ENCODE measurements at places on chromosomes 16 and 17.

DNA sequence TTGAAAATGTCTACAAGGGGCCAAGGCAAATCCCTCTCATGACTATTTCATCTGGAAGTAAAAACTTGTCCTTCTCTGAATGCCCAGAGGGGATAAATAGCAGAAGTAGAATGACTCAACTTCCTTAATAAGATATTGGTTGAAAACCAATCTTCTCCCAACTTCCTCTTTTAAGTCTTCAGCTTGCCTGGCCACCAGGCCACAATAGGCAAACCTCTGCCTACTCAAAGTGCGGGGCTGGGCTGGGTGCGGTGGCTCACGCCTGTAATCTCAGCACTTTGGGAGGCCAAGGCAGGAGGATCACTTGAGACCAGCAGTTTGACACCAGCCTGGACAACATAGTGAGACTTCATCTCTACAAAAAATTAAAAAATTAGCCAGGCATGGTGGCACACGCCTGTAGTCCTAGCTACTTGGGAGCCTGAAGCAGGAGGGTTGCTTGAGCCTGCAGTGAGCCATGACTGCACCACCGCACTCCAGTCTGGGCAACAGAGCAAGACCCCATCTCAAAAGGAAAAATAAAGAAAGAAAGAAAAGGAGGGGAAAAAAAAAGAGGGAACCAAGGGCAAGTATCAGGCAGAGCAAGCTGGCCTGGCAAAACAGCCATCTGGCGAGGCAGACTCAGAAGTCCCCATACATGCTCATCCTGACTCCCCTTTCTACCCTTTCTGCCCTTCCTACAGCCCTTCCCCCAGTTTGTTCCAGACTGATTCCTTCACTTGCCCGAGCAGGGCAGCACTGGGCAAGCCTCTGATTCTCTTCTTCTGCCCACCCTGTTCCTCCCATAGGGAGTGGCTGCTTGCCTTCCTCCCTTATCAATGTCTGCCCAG, 20.6 kb downstream of the MAP3K14 start:
- DNase-seq, result no peak

DNA sequence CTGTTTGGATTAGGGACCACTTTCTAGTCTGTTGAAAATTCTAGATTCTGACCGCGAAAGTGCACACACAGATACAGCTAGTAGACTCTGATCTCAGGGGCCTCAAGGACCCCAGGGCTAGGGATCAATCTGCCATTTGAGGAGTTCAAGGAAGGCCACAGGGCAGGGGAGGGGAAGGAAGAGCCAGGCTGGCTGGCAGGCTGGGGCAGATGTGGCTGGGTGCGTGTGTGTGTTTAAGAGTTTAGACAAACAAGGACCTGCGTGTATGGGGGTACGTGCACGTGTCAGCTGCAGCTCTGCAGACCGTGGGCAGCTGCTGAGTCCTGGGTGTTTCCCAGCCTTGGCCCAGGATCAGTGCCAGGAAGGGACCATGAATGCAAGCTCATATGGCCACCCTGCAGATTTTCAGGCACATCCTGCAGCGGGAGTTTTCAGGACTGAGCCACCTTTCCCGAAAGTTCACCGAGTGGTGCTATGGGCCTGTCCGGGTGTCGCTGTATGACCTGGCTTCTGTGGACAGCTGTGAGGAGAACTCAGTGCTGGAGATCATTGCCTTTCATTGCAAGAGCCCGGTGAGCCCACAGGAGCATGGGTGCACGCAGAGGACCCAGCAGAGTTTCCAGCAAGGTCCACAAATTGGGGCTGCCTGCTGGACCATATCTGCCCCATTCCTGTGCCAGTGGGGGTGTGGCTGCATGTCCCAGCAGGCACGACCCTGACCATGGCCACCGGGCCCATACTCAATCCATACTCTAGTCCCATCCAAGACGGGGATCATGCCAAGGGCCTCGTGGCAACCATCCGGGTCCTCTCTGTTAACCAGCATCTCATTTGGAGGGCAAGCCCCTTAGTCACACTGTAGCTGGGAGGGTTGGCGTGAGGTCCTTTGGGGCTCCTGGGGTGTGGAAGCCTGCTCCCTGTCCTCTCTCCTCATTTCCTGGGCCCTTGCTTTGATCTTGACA, 10.6 kb downstream of the TRPV2 start:
- DNase-seq, result no peak

- DNase-seq, result no peak
Observed at GRCh38 chr17:72413077-72414031, 292.5 kb downstream of the SOX9 start.

- DNase-seq, result no peak
Observed at GRCh38 chr17:65054602-65055001, 1.9 kb downstream of the GNA13 start.

DNA sequence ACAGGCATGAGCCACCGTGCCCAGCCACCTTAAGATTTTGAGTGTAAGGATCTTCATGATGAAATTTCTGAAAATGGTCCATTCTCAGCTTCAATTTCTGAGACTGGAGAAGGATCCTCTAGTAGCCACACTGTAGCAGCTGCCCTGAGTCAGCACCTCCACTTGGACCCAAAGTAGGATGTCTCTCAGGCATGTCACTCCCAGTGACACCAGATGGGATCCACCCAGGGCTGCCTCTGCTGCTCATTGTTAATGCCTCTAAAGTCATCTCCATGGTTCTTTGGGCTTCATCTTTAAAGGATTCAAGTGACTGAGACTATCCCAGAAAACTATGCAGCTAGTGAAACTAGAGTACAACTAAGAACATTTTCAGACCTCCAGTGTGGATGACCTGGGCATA, 7.9 kb downstream of the PLD6 start:
- DNase-seq, result no peak

DNA sequence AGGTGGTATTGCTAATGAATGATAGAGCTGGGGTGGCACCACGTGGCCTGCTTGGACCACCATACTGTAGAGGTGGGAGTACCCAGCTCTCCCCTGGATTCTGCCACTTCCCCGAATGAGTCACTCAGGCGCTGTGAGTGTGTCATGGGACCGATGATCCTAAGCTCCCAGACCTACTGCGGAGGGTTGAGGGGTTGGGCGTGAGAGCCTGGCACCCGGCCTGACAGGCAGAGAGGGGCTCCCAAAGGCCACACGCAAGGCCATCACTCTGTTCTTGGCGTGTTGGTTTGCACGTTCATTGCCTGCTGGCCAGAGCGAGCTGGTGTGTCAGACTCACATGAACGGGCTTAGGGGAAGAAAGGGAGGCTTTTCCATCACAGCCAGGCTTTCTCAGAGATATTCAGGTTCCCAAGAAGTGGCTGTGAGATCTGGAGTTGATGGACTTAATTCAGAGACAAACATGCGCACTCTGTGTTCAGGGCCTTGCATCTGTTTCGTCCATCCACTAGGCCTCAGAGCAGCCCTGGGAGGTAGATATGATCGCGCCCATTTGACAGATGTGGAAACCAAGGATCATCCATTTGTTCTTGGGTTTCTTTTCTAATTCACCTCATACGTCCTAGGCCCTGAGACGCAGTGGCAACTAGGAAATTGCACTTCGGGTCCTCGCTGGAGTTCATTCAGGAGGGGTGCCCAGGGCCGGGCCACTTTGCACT, 41.4 kb downstream of the CMIP start:
- no peak for DNase-seq

DNA sequence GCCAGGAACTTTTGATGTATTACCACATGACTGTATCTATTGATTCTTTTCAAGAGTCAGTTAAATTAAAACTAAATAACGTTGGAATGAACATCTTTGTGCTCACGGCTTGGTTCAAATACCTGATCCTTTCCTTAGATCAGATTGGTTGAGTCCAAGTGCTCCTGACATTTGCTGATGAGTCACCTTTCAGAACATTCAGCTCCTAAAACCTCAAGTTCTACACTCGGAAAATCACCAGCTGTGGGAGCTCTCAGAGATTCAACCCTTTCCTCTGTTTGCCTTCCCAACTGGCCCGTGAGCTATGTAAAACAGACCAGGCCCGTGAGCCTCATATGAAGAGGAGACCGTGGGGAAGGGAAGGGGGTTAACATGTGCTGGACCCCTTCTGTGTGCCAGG, 68.1 kb downstream of the RTN4RL1 start:
- no peak for DNase-seq

- no peak for DNase-seq
Observed at GRCh38 chr17:42512733-42513251, 23.2 kb upstream of the NAGLU start.

DNA sequence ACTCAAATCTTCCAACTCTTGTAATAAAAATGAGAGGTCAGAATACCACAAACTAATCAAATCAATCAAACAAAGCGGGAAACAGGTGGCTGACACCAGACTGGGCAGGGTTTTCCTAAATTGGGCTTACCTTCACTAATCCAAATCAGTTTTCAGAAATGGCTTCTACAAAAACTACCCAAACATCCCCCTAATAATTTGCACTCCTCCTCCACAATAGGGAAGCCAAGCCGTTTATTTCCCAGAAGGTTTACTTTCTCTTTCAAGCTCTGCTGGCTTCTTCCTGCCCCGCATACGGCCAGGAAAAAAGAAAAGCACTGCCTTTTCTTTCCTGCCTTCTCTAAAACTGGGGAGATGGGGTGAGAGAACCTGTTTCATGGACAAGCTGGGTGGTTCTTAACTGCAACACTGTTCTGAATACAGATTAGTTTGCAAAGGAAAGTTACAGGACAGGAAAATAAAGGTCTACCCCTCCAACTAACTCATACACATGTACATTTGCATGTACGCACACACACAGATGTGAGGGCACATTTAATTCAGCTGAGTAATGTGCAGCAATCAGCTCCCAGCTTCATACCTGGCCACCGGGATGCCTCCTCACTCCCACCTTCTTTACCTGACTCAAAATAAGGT, 9.2 kb downstream of the STAT3 start:
- DNase-seq, result peak; percentile 50

DNA sequence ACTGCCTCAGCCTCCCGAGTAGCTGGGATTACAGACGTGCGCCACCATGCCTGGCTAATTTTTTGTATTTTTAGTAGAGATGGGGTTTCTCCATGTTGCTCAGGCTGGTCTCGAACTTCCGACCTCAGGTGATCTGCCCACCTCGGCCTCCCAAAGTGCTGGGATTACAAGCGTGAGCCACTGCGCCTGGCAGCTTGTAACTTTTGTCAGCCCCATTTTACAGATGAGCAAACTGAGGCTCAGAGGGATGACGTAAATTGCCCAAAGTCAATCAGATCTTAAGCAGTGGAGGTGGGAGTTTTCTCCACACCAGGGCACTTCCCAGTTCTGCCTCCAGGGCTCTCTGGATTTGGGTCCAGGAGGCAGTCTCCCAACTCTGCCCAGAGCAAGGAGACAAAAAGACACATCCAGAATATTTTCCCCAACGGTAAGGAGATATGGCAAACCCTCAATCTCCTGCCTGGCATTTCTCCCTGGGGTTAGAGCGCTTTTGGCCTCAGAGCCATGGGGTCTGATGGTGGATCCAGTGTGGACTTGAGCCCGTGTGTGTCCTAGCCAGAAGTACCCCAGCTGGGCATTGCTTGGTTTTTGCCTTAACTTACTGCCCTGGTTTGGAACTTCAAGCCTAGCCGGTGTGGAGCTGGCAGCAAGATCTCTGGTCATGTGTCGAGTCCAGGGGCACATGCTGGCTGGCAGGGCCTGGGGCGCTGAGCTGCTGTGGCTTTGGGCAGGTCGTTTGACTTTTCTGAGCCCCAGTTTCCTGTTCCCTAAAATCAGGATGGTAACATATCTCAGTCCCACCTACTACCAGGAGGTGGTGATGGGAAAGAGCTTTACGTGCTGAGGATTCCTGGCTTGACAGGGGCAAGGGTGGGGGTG, 3.4 kb downstream of the ADAM11 start:
- no peak for DNase-seq

DNA sequence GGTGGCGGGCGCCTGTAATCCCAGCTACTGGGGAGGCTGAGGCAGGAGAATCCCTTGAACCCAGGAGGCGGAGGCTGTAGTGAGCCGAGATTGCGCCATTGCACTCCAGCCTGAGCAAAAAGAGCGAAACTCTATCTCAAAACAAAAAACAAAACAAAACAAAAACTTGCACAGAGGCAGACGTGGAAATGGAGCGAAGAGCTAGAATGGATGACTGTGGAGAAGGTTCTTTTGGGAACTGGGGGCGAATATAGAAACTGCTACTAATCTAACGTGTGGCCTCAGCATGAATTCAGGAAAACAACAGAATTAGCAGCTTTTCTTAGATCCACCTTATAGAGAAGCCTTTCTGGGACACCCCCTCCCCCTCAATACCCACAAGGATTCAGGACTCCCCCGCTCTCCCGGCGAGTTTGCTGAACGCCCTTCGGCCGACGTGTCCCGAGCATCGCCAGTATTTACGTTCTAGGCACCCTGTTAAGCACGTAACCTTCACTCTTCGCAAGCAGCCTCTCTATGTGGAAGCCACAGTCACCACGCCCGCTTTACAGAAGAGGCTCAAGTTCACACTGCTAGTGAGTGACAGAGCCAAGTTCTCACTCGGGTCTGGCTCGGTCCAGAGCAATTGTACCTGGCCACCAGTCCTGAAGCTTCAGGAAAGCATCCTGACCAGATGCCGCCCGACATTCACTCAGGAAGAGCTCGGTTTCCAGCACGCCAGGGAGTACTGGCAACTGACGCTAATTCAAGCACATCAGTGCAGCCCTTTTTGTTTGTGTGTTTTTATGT, 13.3 kb upstream of the ABR start:
- DNase-seq, result no peak

DNA sequence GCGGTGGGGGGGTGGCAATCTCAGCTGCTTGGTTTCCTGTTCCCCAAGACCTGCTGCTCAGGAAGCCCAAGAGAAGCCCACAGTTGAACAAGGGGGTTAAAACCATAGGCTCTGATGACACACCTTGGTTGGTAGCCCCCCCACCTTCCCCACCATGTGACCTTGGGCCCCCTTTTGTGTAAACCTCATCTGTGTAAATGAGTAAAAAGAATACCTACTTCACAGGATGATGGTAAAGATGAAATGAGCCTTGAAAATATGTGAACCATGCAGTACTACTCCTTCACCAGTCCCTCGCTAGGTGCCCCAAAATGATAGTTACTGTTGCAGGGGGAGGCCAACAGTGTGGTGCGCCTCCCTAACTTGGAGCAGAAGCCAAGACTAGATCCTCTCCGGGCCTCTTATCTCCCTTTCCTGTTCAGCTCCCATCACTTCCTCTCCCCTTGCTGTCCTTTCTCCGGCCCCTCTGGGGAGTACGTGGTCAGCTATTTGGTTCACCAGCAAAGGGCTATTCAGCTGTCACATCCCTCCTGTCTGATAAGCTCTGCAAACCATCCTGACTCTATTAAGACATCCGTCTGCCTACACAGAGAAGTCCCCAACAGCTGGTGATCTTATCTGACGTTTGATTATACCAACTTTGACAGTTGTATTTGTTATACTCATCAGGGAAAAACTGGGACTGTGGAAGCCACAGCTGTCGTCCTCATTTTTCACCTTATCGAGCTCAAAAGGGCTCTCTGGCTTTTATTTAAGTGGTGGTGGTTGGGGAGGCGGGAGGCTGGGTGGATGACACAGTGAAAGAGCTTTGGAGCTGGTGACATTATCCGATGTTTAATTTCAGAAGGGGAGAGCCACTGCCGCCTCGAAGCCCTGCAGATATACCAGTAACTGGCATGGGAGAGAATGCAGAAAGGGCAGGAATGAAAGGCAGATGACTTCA, 19.9 kb downstream of the DCAKD start:
- DNase-seq, result no peak

DNA sequence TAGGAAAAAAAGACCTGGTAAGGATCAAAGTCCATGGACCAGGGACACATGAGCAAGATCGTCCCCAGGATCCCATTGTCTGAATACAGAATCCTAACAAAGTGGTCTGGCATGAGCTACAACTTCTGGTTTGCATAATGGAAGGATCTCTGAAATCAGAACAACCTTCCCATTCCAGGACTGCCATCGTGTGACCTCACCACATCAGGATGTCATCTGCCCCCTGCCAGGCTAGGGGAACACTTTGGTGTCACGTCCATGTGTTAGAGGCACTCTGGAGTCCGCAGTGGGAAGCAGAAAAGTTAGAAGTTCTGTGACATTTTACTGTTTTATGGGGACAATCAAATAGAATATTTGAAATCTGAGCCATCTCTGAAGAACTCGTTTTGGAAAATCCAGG, 160.7 kb downstream of the RGS9 start:
- no peak for DNase-seq

Measured in activated effector memory CD4-positive, alpha-beta T cell treated with anti-CD3 and anti-CD28 coated beads, Interleukin-2, amount 50 U/mL, for 16 hours (primary cell).